ENCODE measurements at places on chromosomes 12 and 14. TPM values are rescaled to one million over a fixed set of nuclear protein-coding genes. Genes with fewer than 3 reads are reported as not detected.
A peak's percentile ranks its signal among the peaks of the same experiment; 100 is the strongest.

DNA sequence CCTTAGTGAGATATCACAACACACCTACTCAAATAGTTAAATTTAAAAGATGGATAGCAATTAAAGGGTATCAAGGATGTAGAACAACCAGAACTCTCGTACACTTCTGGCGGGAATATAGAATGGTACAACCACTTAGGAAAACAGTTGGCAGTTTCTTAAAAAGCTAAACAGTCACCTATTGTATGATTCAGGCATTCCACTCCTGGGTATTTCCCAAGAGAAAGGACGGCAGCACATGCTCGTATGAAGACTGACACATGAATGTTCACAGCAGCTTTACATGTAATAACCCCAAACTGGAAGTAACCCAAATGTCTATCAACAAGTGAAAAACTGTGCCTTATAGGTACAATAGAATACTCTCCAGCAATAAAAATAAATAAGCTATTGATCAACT is 465.2 kb downstream of the VRK1 start:
- H3K27ac ChIP-seq = no peak overlapping the region
- H3K4me3 ChIP-seq = no peak overlapping the region
- no peak for DNase-seq
- H3K36me3 ChIP-seq = no peaks in the 10 kb centered on the region
- no peaks in the 10 kb centered on the region for H3K4me1 ChIP-seq

DNA sequence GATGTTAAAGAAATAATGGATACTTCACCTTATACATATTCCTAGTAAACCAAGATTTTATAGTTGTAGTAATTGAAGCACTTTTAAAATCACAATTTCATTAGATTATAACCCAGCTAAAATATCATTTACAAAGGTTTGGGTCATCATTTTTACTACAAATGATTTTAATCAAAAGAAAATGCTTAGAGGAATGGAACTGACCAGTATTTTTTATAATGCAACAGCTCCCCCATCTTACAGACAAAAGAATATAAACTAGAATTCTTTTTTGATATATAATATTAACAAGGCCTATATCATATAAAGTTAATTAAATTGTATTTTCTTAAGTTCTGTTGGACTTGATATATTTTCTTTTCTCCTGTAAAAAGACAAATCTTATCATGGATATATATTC is 20.4 kb upstream of the LRFN5 start:
- no peak overlapping the region for H3K27ac ChIP-seq
- H3K4me3 ChIP-seq = no peak overlapping the region
- DNase-seq = no peak
- H3K27me3 ChIP-seq = no peaks in the 10 kb centered on the region

- H3K27me3 ChIP-seq = peaks cover 3% of the 10 kb centered on the region
- no peak overlapping the region for H3K4me3 ChIP-seq
- H3K27ac ChIP-seq = no peak overlapping the region
- H3K4me1 ChIP-seq = no peaks in the 10 kb centered on the region
- no peak for DNase-seq
Measured at GRCh38 chr12:16346958-16347357, 487 bp upstream of the MGST1 start.

The SLC38A4 gene
- polyA plus RNA-seq = not detected

DNA sequence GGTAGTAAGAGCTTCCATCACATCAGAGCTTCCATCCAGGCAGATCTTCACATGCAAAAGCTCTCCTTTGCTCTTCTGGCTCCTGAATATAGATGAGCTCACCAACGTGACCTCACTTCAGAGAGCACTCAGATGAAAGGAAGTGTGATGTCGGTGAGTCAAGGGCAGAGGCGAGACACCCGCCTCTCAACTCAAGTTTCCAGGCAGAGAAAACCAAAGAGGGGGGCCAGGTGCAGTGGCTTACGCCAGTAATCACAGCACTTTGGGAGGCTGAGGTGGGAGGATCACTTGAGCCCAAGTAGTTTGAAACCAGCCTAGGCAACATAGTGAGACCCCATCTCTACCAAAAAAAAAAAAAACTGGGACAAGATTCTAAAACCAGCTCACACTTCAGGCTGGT is 126.9 kb downstream of the DUSP6 start:
- H3K4me1 ChIP-seq = peaks cover 16% of the 10 kb centered on the region
- no peak overlapping the region for H3K27ac ChIP-seq
- H3K36me3 ChIP-seq = no peaks in the 10 kb centered on the region
- H3K4me3 ChIP-seq = no peak overlapping the region

GRCh38 chr14:71165121-71166031 is 258.1 kb downstream of the PCNX1 start:
- H3K27ac ChIP-seq = no peak overlapping the region
- no peaks in the 10 kb centered on the region for H3K27me3 ChIP-seq
- no peaks in the 10 kb centered on the region for H3K36me3 ChIP-seq
- H3K4me1 ChIP-seq = no peaks in the 10 kb centered on the region
- H3K4me3 ChIP-seq = no peak overlapping the region

GRCh38 chr14:31124197-31124596 is 83.4 kb downstream of the HECTD1 start:
- peak; percentile 82 for DNase-seq
- peaks cover 30% of the 10 kb centered on the region for H3K4me1 ChIP-seq
- no peak overlapping the region for H3K4me3 ChIP-seq
- peaks cover 25% of the 10 kb centered on the region for H3K36me3 ChIP-seq
- no peaks in the 10 kb centered on the region for H3K27me3 ChIP-seq
- H3K27ac ChIP-seq = no peak overlapping the region

DNA sequence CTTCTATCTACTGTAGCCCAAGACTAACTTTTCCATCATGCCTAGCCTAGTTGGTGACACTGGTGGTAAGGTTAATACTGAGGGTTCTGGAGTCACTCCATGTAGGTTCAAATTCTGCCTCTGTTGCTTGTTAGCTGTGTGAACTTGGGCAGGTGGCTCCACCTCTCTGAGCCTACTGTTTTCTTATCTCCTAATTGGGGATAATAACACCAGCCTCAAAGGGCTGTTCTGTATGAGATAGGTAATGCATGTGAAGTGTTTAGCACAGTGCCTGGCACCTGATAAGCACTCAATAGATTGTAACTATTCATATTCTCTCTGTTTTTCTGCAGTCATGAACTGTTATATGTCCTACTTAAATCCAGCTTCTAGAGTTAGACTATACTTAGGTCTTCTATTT is 17.5 kb upstream of the SPPL3 start:
- no peak overlapping the region for H3K27ac ChIP-seq
- H3K4me1 ChIP-seq = no peaks in the 10 kb centered on the region
- H3K27me3 ChIP-seq = no peaks in the 10 kb centered on the region
- H3K36me3 ChIP-seq = no peaks in the 10 kb centered on the region
- DNase-seq = no peak

DNA sequence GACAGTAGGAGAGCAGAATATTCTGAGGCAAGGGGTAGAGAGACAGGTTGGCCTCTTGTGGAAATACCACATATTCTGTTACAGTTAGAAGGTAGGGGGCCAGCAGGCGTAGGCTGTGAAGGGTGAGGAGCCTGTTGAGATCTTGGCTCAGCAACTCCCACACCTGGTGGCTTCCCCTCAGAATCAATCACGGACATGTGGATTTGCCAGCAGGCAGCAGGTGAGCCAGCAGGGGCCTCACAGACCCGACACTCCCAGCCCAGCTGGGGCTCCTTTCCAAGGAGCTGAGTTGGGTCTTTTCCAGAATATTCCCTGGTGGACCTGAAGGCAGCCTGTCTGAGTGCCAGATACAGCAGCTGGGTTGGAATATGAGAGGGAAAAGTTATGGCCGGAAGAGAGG is 150.0 kb upstream of the CRY1 start:
- no peak for DNase-seq
- H3K36me3 ChIP-seq = no peaks in the 10 kb centered on the region
- H3K4me3 ChIP-seq = no peak overlapping the region
- H3K27ac ChIP-seq = no peak overlapping the region
- no peaks in the 10 kb centered on the region for H3K4me1 ChIP-seq

- no peak for DNase-seq
- H3K36me3 ChIP-seq = no peaks in the 10 kb centered on the region
- no peak overlapping the region for H3K4me3 ChIP-seq
- no peaks in the 10 kb centered on the region for H3K4me1 ChIP-seq
- H3K27me3 ChIP-seq = no peaks in the 10 kb centered on the region
Measured at GRCh38 chr12:117350140-117350539, 11.3 kb downstream of the NOS1 start.

GRCh38 chr14:60331201-60332045 is 82.4 kb downstream of the PPM1A start:
- peak overlapping the region; percentile 55 for H3K4me3 ChIP-seq
- H3K4me1 ChIP-seq = peaks cover 4% of the 10 kb centered on the region
- DNase-seq = peak; percentile 65
- peak overlapping the region; percentile 55 for H3K27ac ChIP-seq
- no peaks in the 10 kb centered on the region for H3K36me3 ChIP-seq

GRCh38 chr14:101589486-101590015 is 28.3 kb downstream of the DIO3 start:
- no peak overlapping the region for H3K27ac ChIP-seq
- H3K27me3 ChIP-seq = no peaks in the 10 kb centered on the region
- no peak overlapping the region for H3K4me3 ChIP-seq
- DNase-seq = no peak
- no peaks in the 10 kb centered on the region for H3K36me3 ChIP-seq
